GM18507 (cell line): ENCODE measurements at places on chromosomes 13 and 19.

GRCh38 chr13:73958657-73959397 lies 175.4 kb downstream of the KLF12 start:
- no peak for DNase-seq

- DNase-seq: no peak
Measured at GRCh38 chr13:32453981-32454380, 26.1 kb upstream of the N4BP2L1 start.

- DNase-seq: no peak
Measured at GRCh38 chr13:98813993-98814392, 61.5 kb upstream of the SLC15A1 start.

- no peak for DNase-seq
Measured at GRCh38 chr13:113631341-113632095, 26.5 kb downstream of the ATP4B start.

DNA sequence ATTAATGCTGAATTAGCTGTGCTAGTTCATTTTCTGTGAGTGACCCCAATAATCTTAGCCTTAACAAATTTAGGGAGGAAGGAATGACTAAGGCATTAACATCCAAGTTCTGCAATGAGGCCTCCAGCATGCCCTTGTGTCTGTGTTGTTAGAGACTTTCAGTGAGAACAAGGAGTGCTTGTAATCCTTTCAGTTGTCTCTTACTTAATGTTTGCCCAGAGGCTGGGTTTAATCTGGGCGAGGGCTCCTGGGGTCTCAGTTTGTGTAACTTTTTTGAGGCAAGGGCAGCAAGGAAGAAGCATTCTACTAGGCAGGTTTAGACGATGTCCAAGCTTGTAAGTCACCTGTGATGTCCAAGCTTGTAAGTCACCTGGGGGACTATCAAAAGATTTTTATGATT lies 24.3 kb downstream of the CCNA1 start:
- DNase-seq: no peak

- DNase-seq: no peak
Measured at GRCh38 chr13:23898101-23898500, 799 bp upstream of the C1QTNF9B start.

GRCh38 chr19:5269926-5270325 lies 70.7 kb downstream of the PTPRS start:
- no peak for DNase-seq

GRCh38 chr19:38836983-38837626 lies 5.5 kb upstream of the ECH1 start:
- DNase-seq: no peak

GRCh38 chr19:18488838-18489626 lies 32.8 kb downstream of the ELL start:
- no peak for DNase-seq

DNA sequence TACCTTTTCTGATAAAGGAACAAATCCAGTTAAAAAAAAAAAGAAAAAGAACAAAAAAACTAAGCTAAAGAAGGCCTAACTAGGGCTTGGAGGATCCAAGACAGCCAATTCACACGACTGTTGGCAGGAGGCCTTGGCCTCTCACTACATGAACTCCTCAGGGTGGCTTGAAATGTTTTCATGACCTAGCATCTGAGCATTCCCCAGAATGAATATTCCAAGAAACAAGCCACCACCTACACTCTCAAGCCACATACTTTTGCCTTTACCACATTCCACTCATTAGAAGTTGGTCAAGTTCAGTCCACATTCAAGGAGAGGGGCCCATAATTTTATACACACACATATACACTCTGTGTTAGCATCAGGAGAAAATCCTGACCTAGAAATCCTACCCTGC lies 97.6 kb upstream of the SIAH3 start:
- DNase-seq: no peak

DNA sequence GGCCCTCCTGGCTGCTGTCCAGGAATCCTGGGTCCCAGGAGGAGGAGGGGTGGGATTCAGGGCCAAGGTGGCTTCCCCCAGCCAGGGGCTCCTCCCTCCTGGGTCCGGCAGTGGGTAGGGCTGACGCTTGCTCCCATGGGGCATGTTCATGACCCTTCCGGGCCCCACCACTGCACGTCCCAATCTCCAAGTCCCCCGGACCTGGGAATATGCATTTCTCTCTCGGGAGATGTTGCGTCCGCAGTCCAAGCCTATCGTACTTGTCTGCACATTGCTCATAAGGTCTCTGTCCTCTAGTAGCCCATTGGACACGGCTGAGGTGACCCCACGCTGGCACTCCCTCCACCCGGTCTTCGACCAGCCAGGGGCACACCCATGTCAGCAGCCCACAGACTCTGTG lies 192.3 kb downstream of the TEX29 start:
- DNase-seq: no peak

DNA sequence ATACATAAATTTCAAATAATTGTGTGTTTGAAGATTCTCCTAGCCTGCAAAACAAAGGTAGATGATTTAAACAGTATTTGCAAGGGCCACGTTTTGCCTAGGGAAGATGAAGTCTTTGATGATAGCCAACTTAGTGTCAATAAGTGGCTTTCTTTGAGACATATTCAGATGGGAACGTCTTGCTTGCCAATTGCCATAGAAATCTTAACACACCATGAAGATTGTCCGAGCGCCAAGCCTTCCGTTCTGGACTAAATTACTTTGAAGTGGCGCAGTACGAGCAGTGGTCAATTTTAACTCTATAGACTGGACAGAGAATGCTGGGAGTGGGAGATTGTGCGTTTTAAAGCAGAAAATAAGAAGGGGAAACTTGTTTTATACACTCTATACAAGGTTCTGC lies 9.9 kb downstream of the ZIC5 start:
- no peak for DNase-seq

DNA sequence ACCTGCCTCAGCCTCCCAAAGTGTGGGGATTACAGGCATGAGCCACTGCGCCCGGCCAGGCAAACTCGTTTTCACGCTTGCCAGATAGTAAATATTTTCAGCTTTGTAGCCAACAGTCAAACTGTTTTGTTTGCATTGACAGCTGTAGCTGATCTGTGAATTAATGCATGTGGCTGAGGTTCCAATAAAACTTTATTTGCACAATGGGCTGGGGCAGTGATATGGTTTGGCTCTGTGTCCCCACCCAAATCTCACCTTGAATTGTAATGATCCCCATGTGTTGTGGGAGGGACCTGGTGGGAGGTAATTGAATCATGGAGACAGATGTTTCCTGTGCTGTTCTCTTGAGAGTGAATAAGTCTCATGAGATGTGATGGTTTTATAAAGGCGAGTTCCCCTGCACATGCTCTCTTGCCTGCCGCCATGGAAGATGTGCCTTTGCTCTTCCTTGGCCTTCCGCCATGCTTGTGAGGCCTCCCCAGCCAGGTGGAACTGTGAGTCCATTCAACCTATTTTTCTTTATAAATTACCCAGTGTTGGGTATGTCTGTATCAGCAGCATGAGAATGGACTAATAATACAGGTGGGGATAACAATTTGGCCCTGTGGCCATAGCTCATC lies 22.4 kb upstream of the RANBP3 start:
- DNase-seq: no peak

DNA sequence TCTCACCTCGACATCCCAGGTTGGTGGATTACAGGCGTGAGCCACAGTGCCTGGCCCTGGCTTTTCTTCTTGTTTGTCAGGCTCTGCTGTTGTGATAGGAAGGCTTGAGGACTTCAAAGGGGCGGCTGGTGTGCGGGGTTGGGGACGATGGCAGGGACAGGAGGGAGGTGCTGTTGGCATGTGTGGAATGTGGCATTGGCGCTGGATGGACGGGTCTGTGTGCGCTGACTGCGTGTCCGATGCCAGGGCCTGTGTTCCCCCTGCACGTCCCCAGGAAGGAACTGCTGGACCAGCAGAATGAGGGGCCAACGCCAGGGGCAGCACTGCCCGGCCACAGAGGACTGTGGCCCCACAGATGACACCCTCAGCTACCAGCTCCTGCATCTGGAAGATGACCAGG lies 12.7 kb upstream of the PTBP1 start:
- DNase-seq: no peak

GRCh38 chr19:44782729-44783128 lies 5.0 kb downstream of the CBLC start:
- DNase-seq: no peak

DNA sequence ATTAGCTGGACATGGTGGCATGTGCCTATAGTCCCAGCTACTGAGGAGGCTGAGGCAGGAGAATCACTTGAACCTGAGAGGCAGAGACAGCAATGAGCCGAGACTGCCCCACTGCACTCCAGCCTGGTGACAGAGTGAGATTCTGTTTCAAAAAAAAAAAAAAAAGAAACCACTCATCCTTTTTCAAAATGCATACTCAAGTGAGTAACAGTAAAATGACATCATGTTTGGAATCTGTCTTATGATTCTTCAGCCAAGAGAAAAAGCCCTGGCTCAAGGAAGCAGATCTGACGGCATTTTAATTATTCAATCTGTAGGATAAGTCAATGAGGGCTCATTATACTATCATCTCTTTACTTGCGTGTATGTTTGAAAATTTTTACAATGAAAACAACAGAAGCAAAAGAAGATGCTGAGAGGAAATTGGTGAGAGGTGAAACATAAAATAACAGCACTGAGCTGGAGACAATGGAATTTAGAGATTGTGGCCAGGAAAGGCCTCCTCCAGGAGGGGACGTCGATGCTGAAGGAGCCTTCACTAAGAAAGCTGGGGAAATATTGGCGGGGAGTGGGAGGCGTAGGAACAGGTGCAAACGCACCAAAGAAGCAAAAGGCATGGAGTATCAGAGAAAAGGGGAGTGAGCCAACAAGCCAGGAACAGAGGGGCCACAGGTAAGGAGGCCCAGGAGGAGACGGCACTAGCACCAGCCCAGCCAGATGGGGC lies 12.9 kb upstream of the CCNE1 start:
- DNase-seq: no peak

DNA sequence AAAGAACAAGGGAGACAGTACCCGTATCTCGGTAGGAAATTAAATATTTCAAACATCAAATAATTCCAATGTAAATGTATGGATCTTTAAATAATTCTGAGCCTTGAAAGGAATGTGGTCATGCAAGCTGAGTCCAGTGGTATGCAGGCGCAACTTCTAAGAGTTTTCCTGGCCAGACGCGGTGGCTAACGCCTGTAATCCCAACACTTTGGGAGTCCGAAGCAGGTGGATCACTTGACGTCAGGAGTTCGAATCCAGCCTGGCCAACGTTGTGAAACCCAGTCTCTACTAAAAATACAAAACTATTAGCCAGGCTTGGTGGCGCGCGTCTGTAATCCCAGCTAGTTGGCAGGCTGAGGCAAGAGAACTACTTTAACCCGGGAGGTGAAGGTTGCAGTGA lies 1.1 kb upstream of the ZNF845 start:
- DNase-seq: no peak

GRCh38 chr19:275958-276646 lies 15.1 kb downstream of the PLPP2 start:
- no peak for DNase-seq

- DNase-seq: no peak
Measured at GRCh38 chr13:31208559-31209122, 8.9 kb downstream of the B3GLCT start.

DNA sequence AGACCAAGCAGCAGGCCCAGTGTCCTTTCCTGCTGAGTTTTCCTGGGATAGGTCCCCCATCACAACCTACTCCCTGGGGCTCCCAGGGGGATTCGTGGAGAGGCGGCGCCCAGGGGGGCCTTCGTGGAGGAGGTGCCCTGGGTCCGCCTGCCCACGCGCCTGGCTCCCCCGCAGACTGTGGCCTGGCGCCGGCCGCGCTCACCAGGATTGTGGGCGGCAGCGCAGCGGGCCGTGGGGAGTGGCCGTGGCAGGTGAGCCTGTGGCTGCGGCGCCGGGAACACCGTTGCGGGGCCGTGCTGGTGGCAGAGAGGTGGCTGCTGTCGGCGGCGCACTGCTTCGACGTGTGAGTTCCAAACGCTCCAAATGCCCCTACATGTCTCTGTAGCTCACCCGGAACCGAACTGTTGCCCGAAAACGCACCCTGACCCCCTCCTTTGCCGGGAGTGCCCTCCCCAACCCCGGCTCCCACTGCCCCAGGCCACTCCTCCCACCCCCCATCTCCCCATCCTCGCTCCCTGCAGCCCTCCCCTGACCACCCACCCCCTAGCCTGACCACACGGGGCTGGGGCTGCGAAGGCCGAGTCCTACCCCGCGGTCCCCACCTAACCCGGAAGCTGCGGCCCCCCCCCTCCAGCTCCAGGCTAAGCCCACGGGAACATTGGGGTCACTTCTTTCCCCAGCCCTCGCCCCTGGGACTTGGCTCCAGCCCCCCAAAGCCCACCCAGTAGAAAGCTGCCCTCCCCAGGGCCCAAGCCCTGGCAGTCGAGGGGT lies 3.3 kb downstream of the TIMM13 start:
- no peak for DNase-seq

DNA sequence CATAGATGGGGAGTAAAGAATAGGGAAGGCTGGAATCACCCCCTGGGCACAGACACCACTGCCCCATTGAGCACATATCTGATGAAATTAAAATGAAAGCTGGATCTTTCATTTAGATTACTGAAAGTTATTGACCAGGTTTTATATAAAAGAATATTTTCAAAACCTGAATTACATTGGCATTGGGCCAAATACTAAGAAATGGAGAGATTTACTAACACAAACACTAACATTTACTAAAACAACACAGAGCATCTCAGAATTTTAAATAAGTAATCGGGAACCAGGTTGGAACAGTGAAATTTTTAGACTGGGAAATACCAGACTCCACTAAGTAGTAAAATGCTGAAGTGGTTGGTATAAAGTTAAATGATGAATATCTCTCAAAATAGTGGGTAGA lies 88.9 kb downstream of the HS6ST3 start:
- no peak for DNase-seq

GRCh38 chr13:21748166-21748565 lies 77.3 kb downstream of the FGF9 start:
- no peak for DNase-seq

DNA sequence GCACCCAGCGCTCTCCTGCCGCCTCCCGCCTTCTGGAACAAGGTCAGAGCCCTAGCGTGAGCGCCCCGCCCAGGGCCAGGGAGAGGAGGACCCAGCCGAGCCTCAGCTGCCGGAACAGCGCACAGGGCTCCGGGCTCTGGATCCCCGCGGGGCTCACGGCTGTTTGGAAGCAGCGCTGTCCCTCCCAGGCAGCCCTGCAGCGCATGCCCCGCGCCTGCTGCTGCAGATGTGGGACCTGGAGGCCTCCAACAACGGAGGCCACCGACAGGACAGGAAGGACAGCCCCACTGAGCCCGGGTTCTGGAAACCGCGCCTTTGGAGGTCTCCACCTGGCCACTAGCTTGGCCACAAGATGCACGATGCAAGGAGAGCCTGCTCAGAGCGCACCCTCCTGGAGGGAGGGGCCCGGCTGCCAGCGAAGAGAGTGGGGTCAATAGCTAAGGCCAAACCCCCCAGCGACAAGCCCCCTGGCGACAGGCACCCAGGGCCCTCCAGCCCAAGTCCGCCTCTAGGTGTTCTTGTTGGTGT lies 12.6 kb downstream of the ZSCAN18 start:
- DNase-seq: no peak

- DNase-seq: peak; percentile 79
Measured at GRCh38 chr19:4115050-4115817, 8.7 kb downstream of the MAP2K2 start.

- no peak for DNase-seq
Measured at GRCh38 chr13:30341815-30342570, 34.6 kb upstream of the KATNAL1 start.
